Activated T-cell treated with anti-CD3 and anti-CD28 coated beads for 4 hours (primary cell): ENCODE measurements at places on chromosomes 1 and 21.

- no peak for DNase-seq
Measured at GRCh38 chr1:209353053-209353452, 230.5 kb upstream of the CAMK1G start.

DNA sequence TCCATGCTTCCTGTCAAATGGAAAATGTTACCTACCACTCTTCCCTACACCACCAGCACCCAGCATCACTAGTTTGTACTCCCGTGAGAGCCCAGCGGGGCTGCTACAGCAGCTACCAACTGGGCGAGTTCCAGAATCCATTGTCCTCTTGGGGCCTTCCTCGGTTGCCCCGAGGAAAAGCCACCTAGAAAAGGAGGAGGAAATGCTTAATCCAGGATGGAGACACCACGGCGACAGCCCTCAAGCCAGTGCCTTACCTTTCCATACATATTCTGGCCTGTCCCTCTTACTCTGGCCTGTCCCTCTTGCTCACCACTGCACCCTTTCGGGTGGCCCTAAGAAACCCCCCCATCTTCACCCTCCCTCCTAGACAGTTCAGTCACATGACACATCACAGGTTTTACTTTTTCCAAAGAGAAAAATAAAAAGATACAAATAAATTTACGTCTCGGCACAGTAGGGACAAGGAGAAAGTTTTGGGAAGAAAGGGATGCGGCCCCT, 478 bp downstream of the RIT1 start:
- no peak for DNase-seq

DNA sequence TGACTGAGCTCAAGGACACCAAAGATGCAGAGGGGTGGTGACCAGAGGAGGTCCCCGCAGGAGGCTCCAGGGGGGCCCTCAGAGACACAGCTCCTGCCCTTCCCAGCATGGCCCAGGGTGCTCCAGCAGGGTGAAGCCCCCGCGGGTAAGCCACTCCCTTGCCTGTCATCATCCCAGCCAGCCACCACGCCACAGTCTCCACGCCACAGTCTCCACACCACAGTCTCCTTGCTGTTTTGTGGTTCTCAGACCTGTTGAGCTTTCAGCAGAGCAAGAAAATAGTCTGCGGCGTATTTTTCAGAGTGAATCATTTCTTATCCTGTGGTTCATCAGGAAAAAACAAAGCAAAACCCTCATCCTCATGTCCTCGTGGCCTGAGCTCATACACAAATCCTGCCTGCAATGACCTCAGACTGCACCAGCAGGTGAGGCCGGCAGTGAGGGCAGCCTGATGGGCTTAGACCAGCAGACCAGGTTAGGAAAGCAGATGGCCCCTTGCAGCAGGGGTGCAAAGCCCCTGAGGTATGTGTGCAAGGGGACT, 25.7 kb upstream of the ABCG1 start:
- no peak for DNase-seq

DNA sequence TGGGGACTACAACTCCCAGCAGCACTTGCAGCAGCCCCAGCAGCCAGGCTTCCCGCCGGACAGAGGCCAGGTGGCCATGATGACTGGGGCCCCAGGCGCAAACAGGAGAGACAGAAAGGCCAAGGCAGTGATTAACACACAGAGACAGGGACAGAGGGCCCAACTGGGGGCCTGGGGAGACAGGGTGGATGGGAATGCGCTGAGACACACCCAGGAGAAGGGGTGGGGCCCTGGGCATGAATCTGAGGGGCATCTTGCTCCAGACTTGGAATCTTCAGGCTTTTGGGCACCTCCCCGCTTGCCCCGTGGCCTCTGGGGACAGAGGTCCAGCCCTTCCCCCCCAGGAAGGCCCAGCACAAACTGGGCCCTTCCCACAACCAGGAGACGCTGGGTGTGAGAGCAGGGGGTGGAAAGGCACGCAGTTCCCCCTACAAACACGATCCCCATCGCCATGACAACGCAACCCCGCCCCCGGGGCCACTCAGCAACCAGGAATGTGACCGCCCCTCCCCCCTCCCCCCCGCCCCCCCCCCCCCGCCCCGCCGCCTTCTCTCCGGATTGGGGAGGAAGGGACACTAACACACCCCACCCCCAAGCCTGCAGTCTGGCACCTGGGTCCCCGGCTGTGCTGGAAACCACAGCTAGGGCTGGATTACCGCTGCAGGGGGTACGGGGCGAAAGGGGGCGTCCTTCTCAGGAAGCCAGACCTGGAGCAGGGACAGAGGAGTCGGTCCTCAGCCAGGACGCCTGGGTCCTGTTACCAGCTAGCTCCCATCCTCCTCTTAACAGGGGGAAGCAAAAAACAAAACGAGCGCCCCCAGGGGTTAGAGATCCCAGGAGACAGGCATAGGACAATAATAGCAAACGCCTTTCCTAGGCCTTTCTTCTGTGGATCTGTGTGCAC, 4.5 kb downstream of the HDGF start:
- no peak for DNase-seq

- no peak for DNase-seq
Measured at GRCh38 chr1:172515927-172516326, 17.0 kb upstream of the SUCO start.
